NCI-H2081 treated with DMSO at 0.1 percent for 48 hours (cell line): ENCODE measurements at places on chromosomes 6 and 20.

DNA sequence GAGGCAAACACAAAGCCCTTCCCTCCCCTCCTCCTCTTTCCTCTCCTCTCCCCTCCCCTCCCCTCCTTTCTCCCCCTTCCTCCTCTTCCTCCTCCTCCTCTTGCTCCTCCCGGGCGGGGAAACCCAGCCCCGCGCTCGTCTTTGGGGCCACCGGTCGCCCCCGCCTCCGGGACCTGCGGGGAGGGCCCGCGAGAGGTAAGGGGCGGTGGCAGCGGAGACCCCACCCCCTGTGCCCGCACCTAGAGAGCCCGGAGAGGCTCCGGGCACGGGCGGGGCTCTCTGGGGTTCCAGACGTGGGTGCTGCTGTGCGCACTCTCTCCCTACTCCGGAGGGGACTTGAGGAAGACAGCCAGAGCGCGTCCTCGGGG, at the start of gene RIN2:
Gene RIN2 (plus strand): TSS at position 126 of the 368 bp plus-strand sequence. CDS start 131,344 bp downstream, outside the sequence.
- DNase-seq, result no peak

- DNase-seq, result no peak
These were observed 395.4 kb upstream of the SOX4 start for GRCh38 chr6:21198032-21198640.

- no peak for DNase-seq
These were observed 14.1 kb upstream of the BEND3 start for GRCh38 chr6:107129370-107129925.

DNA sequence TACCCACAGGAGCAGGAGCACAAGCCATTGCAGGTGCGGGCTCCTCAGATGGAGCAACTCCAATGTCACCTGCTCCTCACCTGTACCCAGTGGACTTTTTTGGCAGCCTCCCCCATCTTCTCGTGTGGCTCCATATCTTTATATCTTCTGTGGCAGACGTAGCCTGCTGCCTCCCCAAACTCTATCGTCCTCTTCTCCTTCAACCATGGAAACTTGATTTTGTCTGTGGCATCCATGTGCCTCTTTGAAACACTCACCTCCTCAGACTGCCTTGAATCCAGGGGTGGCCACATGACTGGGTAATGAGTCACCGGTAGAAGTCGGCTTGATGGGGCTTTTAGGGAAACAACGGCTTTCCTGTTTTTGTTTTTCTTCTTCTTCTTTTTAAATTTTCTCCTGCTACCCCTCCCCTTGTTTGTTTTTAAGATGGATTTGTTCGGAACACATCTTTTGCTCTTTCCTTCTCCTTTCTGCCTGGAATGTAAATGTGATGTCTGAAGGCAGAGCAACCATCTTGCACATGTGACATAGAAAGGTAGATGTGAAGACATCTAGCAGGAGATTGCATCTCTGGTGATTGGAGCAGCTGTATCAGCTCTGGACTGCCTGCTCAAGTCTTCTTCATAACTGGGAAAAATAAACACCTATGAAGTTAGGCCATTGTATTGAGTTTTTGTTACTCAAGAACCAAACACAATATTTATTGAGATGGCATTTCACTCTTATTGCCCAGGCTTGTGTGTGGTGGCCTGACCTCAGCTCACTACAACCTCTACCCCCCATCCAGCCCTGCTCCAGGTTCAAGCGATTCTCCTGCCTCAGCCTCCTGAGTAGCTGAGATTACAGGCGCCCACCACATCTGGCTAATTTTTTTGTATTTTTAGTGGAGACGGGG, 69.9 kb upstream of the DDR1 start:
- no peak for DNase-seq

GRCh38 chr6:167786853-167787675, 39.6 kb upstream of the AFDN start:
- no peak for DNase-seq

DNA sequence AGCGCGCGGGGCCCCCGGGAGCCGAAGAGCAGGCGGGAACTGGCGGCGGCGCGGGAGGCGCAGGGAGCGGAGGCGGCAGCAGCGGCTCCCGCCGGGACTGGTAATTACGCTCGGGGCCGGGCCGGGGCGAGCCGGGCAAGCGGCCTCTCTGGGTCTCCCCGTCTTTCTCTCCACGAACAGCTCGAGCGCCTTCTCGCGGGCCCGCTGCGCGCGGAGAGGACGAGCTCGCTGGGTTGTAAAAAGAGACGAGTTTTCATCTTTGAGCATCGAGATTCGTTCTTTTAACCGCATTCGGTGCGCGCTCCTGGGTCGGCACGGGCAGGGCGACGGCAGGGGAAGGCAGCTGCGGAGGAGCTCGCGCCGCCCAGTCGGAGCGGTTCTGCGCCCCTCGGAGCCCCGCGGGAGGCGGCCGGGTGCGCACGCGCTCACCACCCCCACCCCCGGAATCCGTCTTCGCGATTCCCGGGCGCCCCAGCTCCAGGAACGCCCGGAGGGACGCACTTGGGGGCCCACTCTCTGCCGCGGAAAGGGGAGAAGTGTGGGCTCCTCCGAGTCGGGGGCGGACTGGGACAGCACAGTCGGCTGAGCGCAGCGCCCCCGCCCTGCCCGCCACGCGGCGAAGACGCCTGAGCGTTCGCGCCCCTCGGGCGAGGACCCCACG, 38.0 kb downstream of the YTHDF1 start:
- no peak for DNase-seq

- DNase-seq, result no peak
These were observed 99.7 kb downstream of the FAM50B start for GRCh38 chr6:3948866-3949265.
